Stomach (tissue), 19 donors: ENCODE measurements at places on chromosomes 3 and 15. TPM values are rescaled to one million over a fixed set of nuclear protein-coding genes. Genes with fewer than 3 reads are reported as not detected.
A peak's percentile ranks its signal among the peaks of the same experiment; 100 is the strongest.

DNA sequence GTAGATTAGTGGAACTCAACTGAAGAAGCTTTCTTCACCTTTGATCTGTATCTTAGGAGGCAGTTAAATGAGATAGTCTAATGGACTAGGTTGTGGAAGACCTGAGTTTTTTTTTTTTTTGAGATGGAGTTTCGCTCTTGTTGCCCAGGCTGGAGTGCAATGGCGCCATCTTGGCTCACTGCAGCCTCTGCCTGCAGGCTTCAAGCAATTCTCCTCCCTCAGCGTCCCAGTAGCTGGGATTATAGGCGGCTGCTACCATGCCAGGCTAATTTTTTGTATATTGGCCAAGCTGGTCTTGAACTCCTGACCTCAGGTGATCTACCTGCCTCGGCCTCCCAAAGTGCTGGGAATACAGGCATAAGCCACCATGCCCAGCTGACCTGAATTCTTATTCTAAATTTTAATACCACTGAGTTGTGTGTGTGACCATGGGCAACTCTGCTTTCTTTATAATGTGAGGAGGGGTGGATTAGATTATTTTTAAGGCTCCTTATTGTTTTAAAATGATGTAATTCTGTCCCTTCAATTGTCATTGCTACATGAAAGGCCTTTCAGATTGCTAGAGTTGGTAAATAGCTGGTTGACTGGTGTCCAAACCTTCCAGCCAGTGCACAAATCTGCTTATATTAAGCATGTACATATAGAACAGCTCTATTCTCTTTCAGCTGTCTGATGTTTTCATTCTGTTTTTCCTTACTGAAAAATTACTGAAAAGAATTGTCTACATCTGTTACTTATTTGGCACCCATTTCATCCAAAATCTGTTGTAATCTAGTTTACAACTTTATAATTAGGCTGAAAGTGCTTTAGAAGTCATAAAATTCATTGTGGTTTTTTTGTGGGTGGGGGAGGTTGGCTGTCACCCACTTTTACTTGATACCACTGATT is 2.3 kb downstream of the LNP1 start:
- H3K27me3 ChIP-seq: no peaks in the 10 kb centered on the region
- DNase-seq: peak; percentile 36
- H3K27ac ChIP-seq: no peak overlapping the region
- H3K4me1 ChIP-seq: peaks cover 46% of the 10 kb centered on the region
- H3K4me3 ChIP-seq: peak overlapping the region; percentile 2

DNA sequence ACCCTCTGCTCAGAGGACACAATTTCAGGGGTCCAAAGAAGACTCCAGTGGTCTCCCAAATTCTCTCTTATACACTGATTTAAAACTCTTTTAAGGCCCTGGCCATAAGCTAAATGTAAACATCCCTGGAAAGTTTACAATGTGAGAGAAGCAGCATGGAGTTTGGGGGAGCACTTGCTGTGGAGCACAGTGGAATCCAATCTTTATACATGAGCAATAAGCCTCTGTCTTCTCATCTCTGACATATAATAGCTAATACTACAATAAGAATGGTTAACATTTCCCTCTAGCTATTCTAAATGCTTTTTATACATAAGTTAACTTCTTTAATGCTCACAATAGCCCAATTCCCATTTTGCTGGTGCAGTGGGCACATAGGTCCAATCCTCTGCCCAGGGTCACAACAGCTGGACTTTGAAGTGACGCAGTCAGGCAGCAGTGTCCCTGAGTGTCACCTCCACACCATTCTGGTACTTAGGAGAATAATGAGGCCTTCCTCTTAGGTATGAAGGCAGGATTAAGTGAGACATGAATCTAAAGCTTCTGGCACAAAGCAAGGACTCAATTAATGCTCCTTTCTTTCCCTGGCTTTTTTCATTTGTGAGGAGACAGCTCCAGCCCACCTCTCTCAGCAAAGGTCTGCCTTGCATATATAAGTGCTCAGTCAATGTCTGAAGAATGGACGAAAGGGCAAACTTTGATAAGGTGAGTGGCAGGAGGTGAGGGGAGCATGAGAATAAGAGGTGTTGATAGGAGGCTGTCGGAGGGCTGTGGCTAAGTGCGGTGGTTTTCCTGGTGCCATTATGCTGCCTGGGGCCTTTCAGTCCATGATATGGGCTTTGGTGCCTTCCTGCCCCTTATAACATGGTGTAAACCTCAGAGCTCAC is 26.3 kb downstream of the CCNL1 start:
- H3K27me3 ChIP-seq: no peaks in the 10 kb centered on the region
- peak overlapping the region; percentile 62 for H3K27ac ChIP-seq
- no peaks in the 10 kb centered on the region for H3K36me3 ChIP-seq
- peaks cover 91% of the 10 kb centered on the region for H3K4me1 ChIP-seq
- DNase-seq: no peak

DNA sequence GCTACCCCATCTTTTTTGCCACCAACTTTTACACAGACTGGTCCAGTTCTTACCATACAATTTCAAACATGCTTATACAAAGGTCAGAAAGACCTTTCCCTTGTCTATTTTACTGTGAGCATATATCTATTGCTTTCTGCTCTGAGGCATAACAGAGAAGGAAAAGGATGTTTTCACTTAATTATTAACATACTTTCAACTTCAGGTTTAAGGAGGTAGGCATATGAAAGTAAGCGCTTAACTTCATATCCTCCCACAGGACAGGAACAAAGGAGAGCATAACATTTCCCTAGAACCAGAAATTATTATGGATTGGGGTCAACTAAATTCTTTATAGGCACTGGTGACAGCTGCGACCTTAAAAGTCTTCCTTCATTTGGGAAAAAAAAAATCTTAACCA is 1.1 kb downstream of the MYEF2 start:
- H3K36me3 ChIP-seq: no peaks in the 10 kb centered on the region
- no peak for DNase-seq
- no peaks in the 10 kb centered on the region for H3K4me1 ChIP-seq

STX19 gene
- 1.7 TPM for total RNA-seq

PSTPIP1 gene
- total RNA-seq: 29.2 TPM

- no peak overlapping the region for H3K27ac ChIP-seq
- no peaks in the 10 kb centered on the region for H3K36me3 ChIP-seq
Measured at GRCh38 chr3:38730281-38730680, 80.8 kb upstream of the SCN5A start.

GMPPB gene
- 81.7 TPM for total RNA-seq

GRCh38 chr3:177026505-177027277 is 170.6 kb downstream of the TBL1XR1 start:
- no peaks in the 10 kb centered on the region for H3K27me3 ChIP-seq
- no peak overlapping the region for H3K4me3 ChIP-seq
- H3K27ac ChIP-seq: no peak overlapping the region
- DNase-seq: no peak
- H3K4me1 ChIP-seq: no peaks in the 10 kb centered on the region

WDR93 gene
- total RNA-seq: not detected

GRCh38 chr3:197367081-197367780 is 68.8 kb upstream of the DLG1 start:
- H3K27me3 ChIP-seq: no peaks in the 10 kb centered on the region
- no peak overlapping the region for H3K4me3 ChIP-seq
- no peaks in the 10 kb centered on the region for H3K36me3 ChIP-seq
- no peak overlapping the region for H3K27ac ChIP-seq
- peaks cover 9% of the 10 kb centered on the region for H3K4me1 ChIP-seq
